ENCODE measurements at places on chromosomes 4 and X.

- no peak for DNase-seq
Measured at GRCh38 chr4:54659749-54660535, 2.2 kb downstream of the KIT start.

DNA sequence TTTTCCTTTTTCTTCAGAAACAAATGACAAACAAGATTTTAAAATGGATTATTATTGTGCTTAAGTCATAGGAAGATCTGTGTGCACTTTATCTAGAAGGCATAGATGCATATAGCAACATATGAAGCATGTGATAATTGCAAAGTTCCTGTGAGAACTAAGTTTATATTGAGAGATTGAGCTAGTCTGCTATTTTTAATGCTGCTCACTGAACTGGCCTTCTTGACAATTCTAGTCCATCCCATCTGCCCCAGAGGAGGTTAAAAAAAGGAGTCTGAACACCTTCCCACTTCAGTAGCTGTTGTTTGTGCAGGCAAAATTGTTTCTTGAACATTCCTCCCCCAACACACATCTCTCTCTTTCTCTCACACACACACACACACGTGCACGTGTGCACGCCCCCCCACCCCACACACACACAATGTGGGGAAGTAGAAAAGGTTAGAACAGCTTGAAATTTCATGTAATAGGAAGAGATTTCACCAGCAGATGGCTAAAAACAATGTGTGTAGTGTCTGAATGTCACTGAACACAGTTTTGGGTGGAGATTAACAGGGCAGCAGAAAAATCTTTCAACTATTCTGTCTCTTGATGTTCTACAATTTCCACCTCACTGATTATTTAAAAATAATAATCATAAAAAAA lies 108.0 kb downstream of the GPM6A start:
- DNase-seq: no peak

GRCh38 chr4:12911750-12912358 lies 572.3 kb downstream of the RAB28 start:
- DNase-seq: no peak

DNA sequence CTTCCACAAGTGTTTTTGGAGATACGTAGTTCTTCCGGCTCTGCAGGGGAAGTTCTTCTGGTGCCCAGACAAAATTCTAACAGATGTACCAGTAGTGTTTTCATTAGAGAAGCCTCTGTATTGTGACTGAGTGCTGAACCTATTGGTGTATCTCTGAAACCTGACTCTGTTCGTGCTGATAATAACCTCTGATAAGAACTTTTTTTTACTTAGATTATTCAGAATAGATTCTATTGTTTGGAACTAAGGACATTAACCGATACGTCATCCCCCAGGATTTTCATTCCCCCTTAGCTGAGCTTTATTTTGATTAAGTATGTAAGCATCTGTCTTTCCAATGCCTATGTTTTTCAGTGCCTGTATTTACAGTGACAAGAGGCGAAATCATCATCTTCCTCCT lies 362.9 kb downstream of the PDGFC start:
- DNase-seq: no peak

- DNase-seq: no peak
Measured at GRCh38 chr4:43332052-43332425, 439.5 kb downstream of the GRXCR1 start.
